ENCODE measurements at places on chromosomes 16 and 17.

- no peak for DNase-seq
Observed at GRCh38 chr17:41660221-41660711, 28.4 kb upstream of the EIF1 start.

DNA sequence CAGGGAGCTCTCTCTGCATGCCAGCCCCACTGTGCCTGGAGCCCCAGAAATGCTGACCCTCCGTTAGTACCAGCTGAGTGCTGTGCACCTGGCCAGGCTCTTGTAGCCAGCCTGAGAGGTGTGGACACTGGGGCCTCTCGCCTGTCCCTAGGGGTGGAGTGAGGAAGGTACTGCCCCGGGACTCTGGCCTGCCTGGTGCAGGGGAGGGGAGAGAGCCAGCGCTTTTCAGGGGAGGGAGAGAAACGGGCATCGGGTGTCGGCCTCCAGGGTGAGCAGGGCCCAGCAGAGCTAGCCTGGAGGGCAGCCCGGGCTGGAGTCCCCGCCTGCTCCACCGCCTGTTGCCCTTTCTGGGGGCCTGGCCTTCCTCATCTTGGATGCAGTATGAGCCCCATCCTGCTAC lies 13.1 kb downstream of the MAP2K3 start:
- no peak for DNase-seq

DNA sequence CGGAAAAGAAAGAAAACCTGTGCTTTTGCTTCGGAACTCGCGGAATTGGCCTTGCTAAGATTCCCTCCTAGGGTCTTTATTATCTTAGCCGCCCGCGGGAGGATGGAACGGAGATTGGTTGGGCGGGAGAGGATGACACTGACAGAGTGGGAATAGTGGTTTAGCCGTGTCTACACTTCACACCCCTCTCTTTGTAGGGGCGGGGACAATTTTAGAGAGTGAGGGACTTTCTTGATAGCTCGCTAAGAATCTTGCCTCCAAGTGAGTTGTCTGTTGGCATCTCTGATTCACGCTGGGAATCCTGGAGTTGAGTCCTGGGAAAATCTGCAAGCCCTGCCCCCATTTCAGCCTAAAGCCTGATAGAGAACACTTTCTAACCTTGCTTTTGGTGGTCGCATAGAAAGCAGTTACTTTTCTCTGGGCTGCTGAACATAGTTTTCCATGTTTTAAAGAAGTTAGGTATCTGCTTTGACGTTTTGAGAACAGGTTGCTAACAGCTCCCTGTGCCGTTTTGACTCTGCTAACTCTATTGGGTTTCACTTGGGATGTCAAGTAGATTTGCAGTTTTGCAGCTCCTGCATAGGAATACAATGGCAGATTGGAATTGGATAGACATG lies 697 bp downstream of the NOL11 start:
- no peak for DNase-seq

DNA sequence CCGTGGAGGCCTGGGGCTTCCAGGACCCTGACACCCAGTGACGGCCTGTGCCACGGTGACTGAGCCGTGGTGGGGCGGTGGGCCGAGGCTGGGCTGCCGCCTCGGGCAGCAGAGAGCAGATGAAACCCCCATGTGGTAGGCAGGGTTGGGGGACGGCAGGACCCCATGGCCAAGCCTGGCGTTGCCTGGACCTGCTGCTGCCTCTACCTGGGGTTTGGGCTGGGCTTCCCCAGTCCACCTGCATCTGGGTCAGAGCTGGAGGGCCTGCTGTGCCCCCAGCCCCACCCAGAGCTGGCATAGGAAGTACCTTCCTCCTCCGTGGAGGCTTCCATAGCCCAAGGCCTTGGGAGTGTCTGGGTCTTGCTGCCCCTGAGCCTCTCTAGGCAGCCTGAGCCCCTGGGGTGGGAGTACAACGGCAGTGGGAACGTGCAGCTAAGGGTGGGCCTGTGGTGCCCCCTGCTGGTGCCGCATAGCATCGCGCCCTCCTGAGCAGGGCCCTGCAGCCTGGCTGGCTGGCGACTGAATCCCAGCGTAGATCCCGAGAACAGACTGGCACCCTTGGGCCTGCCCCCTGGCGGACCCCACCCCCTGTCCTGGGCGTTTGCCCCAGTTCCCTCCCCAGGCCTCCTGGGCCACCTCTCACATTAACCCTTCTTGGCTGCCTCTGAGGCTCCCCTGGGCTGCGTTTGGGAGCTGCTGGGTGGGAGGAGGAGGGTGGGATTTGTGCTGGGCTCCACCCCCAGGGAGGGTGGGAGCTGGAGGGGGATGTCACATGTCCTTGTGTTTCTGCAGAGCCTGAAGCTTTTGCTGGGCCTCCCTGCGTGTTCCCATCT lies 12.6 kb upstream of the ATP6V0C start:
- DNase-seq: no peak

GRCh38 chr16:10852948-10853347 lies 24.1 kb upstream of the CIITA start:
- DNase-seq: no peak

GRCh38 chr17:74758848-74759168 lies 10.4 kb downstream of the NHERF1 start:
- DNase-seq: no peak

- no peak for DNase-seq
Observed at GRCh38 chr17:70560471-70560870, 391.1 kb downstream of the KCNJ2 start.

GRCh38 chr16:69561901-69562300 lies 3.9 kb upstream of the NFAT5 start:
- no peak for DNase-seq

- DNase-seq: no peak
Observed at GRCh38 chr16:12057266-12057665, 80.7 kb downstream of the SNX29 start.
